ENCODE measurements at places on chromosomes 12 and 14.

DNA sequence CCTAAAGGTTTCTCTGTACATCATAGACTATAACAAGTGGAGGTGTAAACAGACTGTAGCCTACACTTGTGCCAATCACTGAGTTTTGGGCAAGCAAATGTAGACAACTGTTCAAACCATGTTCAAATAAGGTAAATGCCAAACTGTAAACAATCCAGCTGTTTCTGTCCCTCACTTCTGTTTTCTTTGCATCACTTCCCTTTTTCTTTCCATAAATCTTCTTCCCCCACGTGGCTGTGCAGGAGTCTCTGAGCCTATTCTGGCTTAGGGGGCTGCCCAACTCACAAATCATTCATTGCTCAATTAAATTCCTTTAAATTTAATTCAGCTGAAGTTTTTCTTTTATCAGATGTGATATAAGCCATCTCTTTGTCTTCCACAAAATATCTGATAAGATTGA, 65.1 kb upstream of the CPM start:
- DNase-seq, result no peak

DNA sequence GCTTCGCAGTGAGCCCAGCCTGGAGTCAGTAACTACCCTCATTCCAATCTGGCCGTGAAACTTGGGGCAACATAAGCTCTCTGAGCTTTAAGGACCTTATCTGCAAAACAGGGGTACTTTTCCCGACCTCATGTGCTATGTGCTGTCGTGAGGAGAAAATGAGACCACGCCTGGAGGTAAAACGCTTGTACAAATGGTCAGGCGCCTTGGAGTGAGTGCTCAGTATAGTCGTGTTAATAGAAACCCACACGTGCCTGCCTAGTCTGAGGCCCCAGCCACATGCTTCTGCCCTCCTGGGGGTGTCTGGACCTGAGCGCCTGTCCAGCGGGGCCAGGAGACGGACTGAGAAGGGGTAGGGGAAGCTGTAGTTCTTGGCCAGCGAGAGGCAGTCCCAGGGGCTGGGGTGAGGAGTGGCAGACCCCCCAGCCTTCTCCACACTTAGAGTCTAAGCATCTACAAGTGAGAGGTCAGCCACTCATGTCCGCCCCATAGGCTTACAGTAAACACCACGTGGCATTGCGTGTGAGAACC, 4.9 kb downstream of the AQP5 start:
- DNase-seq, result no peak

DNA sequence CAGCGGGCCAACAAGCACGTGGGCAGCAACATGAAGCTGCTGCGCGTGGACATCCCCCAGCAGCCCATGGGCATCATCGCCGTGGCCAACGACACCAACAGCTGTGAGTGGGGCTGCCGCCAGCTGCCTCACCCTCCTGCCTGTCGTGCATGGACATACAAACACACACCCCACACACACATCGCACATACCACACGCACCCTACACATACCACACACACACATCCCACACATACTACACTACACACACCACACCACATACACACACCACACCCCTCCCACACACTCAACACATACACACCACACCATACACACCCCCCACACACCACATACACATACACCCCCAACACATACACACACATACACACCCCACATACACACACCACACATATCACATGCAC, 25.2 kb upstream of the NXPH4 start:
- DNase-seq, result no peak

- DNase-seq, result no peak
Measured at GRCh38 chr12:25813843-25814242, 144.6 kb upstream of the RASSF8 start.

DNA sequence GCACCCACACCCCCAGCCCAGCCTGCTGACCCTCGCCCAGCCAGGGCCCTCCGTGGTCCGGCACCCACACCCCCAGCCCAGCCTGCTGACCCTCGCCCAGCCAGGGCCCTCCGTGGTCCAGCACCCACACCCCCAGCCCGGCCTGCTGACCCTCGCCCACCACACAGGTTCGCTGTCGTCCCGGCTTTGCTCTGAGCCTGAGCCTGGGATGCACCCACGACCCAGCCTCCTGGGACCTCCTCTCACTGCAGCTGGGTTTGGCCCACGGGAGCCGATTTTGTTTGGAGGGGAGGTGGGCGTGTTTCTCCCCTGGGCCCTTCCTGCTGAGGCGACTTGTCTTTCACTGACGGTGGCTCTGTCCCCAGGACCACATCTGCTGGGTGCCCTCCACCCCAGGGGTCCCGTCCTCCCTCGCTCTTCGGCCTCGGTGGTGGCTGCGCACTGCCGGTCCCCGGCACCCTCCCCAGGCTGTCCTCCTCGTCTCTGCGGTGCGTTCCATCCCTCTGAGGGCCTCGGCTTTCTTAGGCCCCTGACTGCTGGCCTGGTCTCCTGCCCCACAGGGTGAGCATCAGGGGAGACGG, 83.8 kb downstream of the GALNT9 start:
- DNase-seq, result no peak

DNA sequence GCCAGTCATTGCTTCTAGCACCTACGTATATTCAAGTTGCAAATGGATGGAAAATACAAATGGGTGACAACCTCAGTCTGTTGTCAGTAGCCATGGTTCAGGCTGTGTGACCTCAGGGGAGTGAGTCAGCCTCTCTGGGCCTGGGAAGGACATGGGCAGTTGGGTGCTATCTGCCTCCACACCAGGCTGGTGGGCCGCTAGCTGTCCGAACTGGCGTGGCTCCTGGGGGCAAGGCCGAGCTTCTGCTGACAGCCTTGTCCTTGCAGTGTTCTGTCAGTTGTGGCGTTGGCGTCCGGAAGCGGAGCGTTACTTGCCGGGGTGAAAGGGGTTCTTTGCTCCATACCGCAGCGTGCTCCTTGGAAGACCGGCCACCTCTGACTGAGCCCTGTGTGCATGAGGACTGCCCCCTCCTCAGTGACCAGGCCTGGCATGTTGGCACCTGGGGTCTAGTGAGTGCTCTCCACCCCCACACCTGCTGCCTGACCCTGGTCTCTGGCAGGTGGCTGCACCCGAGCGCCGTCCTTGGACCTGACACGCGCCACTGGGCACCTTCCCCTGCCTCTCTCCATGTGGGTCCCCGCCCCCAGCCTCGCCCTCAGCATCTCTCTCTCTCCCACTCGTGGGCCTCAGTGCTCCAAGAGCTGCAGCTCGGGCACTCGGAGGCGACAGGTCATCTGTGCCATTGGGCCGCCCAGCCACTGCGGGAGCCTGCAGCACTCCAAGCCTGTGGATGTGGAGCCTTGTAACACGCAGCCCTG, 17.1 kb downstream of the PAPLN start:
- no peak for DNase-seq

DNA sequence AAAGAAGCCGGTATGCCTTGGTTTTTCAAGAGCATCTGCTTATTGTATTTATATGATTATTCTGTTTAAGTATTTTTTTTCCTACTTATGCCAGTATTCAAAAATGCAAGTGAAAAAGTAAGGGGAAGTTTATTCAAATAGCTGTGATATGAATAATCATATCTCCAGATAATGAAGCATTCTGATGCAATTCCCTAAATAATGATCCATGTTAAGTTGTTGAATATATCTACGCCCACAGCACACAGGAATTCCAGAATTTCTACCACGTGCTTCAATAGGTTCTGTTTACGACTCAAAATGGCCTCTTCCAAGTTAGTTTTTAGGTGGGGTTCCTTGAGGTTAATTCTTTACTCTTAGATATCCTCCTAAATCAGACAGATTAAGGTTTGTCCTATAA, 208.3 kb downstream of the NAV3 start:
- no peak for DNase-seq

GRCh38 chr12:12350868-12351463, 924 bp upstream of the MANSC1 start:
- DNase-seq, result no peak

GRCh38 chr12:53427905-53428594, 4.4 kb downstream of the AMHR2 start:
- no peak for DNase-seq

- DNase-seq, result peak; percentile 56
Measured at GRCh38 chr12:38392554-38393144, 76.1 kb downstream of the ALG10B start.

DNA sequence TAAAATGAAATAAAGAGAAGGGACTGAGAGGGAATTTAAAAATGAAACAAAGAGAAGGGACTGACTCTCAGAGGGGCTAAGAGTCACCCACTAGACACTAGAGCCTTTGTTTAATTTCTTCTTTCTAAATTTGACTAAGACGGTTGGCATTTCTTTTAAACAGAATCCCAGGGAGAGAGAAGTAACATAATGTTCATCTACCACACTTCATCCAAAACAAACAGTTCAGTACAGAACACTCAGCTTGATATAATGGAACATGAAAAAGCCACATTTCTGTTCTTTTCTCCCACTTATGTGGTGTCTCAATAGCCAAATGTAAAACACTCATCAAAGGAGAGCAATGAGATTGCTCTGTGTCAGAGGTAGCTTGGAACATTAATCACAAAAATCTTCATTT, 10.1 kb upstream of the NT5DC3 start:
- no peak for DNase-seq

DNA sequence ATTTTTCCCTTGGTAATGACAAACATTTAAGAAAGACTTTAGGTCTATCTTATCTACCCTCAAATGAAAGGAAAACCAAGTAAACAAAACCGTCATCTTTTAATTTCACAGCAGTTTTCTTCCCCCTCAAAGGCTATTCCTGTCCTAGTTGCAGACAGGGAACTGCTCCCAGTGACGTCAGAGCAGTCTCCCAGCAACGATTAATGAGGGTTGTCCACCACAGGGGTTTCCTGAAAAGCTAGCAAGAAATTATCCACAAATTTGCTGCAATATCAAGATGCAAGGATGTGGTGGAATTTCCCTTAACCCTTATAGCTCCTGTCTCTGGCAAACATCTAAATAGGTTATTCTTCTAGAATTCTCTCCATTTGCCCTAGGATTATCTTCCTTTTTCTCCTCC, 89.1 kb upstream of the STAC3 start:
- DNase-seq, result no peak
